Activated naive CD4-positive, alpha-beta T cell (primary cell): ENCODE measurements at places on chromosomes 11 and 22.

GRCh38 chr11:134020598-134020997 is 48.3 kb upstream of the JAM3 start:
- no peak for DNase-seq

- no peak for DNase-seq
These were observed 30.4 kb downstream of the SIK2 start for GRCh38 chr11:111632516-111633220.

GRCh38 chr11:103877221-103877620 is 159.2 kb upstream of the DDI1 start:
- DNase-seq, result no peak

GRCh38 chr11:120747850-120748814 is 236.6 kb downstream of the GRIK4 start:
- DNase-seq, result no peak

GRCh38 chr11:92477686-92478085 is 253.1 kb downstream of the FAT3 start:
- no peak for DNase-seq

GRCh38 chr22:26162926-26163325 is 6.3 kb upstream of the SEZ6L start:
- DNase-seq, result no peak

DNA sequence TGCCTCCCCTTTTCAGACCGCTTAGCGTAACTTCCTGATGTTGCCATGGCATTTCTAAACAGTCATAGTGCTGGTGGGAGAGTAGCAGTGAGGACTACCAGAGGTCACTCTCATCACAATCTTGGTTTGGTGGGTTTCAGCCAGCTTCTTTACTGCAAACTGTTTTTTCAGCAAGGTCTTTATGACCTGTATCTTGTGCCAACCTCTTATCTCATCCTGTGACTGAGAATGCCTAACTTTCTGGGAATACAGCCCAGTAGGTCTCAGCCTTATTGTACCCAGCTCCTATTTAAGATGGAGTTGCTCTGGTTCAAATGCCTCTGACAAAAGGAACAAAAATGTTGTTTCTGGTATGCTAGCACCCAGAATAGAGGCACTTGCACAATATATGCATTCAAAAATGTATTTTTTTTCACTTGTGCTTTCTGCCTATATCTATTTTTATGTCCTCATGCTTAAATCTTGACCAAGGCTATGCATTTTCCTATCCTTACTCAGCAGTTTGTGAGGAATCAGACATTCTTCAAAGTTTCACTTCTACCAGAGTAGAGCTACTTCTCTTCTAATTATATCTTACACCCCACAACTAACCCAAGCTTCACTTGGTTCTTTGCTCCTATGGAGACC is 16.1 kb upstream of the OR51M1 start:
- no peak for DNase-seq

DNA sequence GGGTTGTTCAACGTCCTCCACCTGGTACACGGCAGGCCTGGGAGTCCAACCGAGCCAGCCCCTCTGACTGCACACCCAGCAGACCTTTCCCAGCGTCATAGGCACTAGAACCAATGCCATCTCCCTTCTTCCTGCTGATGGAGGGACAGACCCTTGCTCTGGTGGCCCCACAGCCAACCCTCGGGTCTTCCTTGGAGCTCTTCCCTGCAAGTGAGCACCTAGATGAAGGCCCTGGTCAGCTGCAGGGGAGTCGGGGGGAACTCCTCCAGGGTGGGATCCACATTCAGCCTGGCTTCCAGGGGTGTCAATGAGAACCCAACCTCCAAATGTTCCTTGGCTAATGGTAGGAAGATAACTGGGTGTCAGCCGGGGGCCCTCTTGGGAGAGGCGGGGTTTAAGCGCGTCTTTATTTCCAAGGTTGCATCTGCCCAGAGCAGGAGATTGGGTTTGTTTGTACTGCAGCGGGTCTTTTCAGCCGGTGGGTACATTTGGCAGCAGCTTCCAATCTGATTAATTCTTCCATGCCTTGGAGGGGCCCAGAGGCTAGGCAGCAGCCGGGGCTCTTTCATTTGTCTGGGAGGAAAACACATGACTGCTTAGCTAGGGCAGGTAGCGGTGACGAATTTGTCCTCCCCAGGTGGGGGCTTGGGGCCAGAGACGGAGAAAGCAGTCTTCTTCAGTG is 56.0 kb upstream of the SHISAL1 start:
- no peak for DNase-seq

GRCh38 chr11:64647019-64647779 is 56.2 kb downstream of the SLC22A12 start:
- no peak for DNase-seq

- no peak for DNase-seq
These were observed 24.0 kb downstream of the ABCC8 start for GRCh38 chr11:17452668-17453067.

DNA sequence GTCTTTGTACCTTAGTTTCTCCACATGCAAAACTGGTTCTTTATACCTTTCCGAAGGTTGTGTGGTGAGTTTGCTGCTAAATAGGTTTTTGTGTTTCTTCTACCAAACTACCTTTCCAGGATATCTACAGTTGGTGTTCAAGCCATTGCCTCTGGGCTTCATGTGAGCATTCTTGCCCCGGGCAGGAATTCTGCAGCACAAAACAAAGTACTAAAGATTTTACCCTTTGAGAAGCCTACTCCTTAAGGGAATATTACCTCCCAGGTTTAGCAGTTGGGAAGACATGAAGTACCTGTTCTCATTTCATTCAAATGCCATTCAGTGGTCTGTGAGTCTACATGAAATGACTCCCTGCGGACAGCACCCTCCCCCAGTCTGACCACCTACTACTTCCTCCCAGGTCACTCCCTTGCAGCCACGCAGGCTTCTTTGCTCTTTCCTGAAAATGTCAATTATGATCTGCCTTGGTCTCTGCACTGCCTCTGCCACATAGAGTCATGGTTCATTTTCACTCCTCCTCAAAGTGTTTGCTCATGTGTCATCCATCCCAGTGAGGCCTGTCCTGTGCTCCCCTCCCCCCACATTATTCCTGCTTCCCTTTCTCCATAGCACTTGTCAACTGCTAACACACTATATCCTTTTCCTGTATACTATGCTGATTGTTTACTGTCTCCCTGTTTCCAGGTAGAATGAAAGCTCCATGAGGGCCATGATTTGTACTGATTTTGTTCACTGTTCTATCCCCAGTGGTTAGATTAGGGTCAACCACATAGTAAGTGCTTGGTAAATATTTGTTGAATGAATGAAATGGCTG is 36.9 kb downstream of the PACS1 start:
- DNase-seq, result no peak

- DNase-seq, result no peak
These were observed 8.3 kb downstream of the GAL3ST1 start for GRCh38 chr22:30566125-30566524.

DNA sequence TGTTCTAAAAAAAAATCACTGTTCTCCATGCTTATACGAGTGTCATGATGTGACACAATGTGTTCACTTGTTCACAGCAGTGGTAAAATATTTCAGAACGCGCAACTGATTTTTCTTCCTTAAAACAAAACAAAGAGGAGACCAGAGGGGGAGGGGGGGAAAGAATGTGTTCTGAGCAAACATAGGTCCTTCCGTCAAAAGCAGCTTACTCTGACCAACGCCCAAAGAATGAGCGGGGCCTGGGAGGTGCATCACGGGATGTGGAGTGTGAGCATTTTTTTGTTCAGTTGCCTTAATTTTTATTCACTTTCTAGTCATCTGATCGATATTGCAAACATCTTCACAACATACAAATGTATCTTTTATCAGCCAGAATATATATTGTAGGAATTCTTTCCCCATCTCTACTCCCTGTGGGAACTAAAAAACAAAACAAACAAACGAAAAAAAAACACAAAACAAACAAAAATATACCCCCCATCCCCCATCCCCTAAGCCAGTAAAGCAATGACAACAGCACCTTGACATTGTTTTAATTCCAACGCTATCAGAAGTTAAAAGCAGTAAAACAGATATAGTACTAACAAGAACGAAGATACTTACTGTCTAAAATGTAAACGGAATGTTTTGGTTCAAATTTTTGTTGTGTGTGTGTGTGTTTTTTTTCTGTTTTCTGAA is 43.3 kb downstream of the BDNF start:
- DNase-seq, result no peak

GRCh38 chr11:117313828-117314768 is 2.0 kb downstream of the BACE1 start:
- DNase-seq, result no peak

DNA sequence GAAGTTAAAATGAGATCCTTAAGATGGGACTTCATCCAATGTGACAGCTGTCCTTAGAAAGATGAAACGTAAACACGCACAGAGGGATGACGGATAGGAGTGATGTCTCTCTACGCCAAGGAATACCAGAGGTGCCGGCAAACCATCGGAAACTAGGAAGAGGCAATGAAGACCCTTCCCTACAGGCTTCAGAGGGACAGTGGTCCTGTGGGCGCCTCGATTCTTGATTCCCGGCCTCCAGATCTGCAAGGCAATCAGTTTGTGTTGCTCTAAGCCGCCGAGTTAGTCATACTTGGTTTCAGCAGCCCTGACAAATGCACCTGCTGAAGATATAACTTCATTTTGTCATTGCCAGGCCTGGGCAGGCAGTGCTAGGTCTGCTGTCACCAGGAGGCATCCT is 1455.1 kb downstream of the TBC1D22A start:
- no peak for DNase-seq

DNA sequence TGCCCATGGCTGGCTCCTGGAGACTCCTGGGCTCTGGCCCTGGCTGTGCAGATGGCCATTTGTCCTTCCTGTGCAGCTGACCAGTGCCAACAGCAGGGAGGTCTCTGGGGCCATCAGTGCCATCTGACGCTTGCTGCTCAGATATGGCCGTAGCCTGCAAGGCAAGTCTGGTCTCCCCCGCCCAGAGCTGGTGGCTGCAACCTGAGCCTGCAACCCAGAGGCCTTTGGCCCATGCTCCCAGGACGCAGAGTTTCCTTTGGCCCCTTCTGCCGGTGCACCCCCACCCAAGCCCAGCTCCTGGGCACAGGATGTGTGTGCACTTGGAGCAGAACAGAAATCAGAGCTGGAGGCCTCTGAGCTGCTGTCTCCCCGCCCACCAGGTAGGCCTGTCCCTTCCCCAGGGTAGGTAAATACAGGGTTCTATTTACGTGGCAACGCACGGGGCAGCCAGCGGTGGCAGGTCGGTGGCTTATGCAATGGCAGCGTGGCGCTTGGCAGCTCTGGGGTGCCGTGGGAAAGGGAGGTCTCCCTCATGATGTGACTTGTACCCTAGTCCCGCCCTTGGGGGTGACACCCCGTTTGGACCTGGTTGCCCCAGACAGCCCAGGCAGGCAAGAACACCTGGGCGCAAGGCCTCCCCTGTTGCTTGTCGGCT is 21.0 kb upstream of the MYEOV start:
- DNase-seq, result no peak

GRCh38 chr11:64970731-64971151 is 1.2 kb downstream of the MAJIN start:
- DNase-seq, result no peak

DNA sequence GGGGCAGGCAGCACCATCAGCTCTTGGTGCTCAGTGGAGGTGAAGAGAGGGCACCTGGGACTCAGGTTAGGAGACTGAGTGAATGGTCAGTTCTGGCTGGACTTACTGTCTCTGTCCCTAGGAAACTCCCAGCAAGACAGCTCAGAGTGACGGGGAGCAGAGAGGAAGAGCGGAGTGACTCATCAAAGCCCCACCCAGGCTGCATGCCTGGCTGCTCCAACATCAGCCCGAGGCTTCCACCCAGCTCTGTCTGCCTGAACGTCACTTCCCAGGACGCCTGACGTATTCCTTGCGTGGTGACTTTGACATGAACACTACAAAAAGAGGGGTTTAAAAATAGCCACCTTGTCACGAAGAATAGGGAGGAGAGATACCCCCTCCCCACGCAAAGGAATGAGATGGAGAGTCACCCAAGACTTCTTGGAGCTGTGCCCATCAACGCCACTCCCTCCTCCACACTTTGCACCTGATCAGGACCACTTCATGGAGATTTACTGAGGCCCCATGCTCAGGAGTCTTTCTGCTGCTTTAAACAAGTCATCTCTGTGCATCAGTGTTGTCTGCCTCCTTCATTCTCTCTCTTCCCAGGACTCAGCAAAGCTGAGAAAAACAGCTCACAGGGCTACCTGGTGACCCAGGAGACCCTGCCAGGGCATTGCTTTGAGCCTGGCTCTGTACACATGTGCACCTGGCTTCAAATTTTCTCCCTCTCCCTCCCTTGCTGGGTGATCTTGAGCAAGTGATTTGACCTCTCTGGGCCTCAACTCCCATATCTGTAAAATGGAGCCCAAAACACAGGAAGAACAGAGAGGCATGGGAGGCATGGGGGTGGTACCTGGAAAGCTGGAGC is 83.1 kb downstream of the MN1 start:
- DNase-seq, result no peak

GRCh38 chr11:102592634-102593581 is 32.2 kb downstream of the MMP20 start:
- DNase-seq, result no peak
